ENCODE measurements at places on chromosomes 3 and 15. TPM values are rescaled to one million over a fixed set of nuclear protein-coding genes. Genes with fewer than 3 reads are reported as not detected.

DISP2 gene
- polyA plus RNA-seq, result 1.5 TPM

CFAP91 gene
- polyA plus RNA-seq, result 0.77 TPM

HDC gene
- polyA plus RNA-seq, result not detected

RBMS3 gene
- polyA plus RNA-seq, result 32.6 TPM

ISLR2 gene
- 0.13 TPM for polyA plus RNA-seq

ZDHHC19 gene
- polyA plus RNA-seq, result 0.79 TPM

CFAP92 gene
- polyA plus RNA-seq, result 0.35 TPM

FEZF2 gene
- polyA plus RNA-seq, result not detected

RASGRF1 gene
- polyA plus RNA-seq, result 0.18 TPM

MYEF2 gene
- 11.7 TPM for polyA plus RNA-seq

CRYGS gene
- polyA plus RNA-seq, result 0.89 TPM

C2CD4A gene
- 0.60 TPM for polyA plus RNA-seq

COL6A6 gene
- polyA plus RNA-seq, result 0.23 TPM

PPP1R14D gene
- 0.47 TPM for polyA plus RNA-seq

HEG1 gene
- polyA plus RNA-seq, result 27.3 TPM

UACA gene
- polyA plus RNA-seq, result 45.4 TPM
